ENCODE measurements at places on chromosomes 7 and 10.
A peak's percentile ranks its signal among the peaks of the same experiment; 100 is the strongest.

GRCh38 chr7:38660427-38661099 is 29.4 kb upstream of the AMPH start:
- peak; percentile 78 for DNase-seq

- DNase-seq, result no peak
Measured at GRCh38 chr10:98610836-98611235, 164.1 kb upstream of the HPS1 start.

GRCh38 chr10:7483848-7484247 is 73.0 kb upstream of the SFMBT2 start:
- no peak for DNase-seq

DNA sequence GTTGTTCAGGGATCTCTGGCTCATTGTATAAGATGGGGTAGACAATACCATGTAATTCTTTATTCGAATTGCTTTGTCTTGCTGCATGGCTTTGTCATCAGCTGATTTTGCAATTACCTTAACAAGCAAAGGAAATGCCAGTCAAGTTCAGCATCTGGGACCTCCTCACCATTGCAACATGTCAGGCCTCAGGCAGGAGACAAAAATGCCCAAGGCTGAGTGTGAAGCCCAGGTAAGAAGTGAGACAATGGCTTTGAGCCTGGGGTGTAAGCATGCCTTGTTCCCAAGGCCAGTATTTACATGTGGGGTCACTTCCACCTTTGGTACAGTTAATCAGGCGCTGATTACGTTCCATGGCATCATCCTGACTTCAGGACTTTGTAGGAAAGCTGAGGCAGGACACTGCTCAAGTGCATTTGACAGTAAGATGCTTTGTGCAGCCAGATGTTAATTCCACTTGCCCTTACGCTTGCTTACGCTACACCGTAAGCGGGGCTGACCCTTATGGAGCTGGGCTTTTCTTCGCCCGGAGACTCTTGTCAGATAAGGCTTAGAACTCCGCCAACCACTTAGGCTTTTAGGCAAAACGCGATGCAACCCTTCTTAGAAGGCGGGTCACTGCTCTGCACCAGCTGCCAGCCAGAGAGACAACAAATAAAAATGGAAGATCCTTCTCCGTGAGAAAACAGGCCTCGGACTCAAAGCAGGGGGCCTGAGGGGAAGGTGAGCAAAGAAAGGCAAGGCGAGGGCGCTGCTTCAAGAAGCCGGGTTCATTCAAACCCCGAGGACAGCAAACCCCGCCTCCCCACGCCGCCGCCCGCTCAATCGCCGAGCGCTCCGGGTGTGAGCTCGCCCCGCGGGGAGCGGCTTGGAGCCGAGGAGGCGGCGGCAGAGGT is 1.3 kb upstream of the SP4 start:
- no peak for DNase-seq

GRCh38 chr10:64115908-64116643 is 594.9 kb downstream of the REEP3 start:
- peak; percentile 82 for DNase-seq

DNA sequence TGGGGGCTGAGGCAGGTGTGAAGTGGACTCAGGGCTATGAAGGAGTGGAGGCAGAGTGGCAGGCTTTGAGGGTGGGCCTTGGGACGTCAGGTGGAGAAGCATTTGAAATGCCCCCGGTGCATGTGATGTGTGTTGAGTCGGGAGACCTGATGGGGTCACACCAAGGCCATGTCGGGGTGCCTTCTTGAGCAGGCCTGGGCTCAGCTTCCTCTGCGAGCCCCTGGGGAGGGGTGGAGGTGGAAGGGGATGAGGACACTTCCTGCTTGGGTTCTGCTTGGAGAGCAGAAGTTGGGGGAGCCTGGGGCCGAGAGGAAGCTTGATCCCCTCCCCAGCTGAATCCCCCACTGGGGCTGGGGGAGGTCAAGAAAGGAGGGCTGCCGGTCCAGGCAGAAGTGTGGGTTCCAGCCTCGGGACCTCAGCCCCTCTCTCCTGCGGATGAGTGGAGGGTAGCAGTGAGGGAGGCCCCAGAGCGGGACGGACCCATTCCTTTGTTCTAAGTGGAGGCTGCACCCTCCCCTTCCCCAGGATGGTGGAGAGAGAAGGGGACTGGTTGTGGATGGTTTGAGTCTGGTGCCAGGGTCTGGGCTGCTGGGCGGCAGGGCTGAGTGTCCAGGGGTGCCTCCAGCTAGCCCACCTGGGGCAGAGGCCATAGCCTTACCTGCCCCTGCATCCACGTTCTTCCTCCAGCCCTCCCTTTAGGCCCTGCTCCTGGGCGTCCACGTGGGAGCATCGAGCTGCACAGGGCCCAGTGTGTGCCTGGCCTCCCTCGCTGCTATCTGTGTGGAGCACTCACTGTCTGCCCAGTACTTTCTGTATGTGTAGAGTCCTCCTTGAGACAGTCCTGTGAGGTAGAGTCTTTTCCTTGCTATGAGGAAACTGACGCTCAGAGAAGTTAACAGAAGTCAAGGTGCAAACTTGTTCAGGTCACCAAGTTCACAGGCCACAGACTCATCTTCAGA is 36.7 kb downstream of the PRF1 start:
- no peak for DNase-seq

- DNase-seq, result peak; percentile 95
Measured at GRCh38 chr7:155466814-155467733, 9.1 kb downstream of the EN2 start.

DNA sequence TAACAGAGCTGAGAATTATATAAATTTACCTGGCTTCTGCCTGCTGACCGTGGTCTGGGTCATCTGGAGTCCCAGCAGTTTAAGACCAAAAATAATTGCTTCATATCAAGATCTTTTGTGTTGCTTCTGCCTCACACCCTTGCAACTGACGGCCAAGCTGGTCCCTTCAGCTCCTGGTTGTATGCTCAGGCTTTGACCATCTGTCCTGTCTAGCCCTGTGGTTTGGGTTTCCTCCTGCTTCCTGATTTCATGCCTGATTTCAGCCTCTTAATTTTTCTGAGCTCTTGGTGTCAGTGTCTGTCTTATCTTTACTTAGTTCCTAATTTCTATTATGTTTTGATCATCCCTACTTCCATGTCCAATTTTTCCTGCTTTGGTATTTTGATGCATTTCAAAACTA is 87.9 kb upstream of the PLXDC2 start:
- DNase-seq, result no peak

DNA sequence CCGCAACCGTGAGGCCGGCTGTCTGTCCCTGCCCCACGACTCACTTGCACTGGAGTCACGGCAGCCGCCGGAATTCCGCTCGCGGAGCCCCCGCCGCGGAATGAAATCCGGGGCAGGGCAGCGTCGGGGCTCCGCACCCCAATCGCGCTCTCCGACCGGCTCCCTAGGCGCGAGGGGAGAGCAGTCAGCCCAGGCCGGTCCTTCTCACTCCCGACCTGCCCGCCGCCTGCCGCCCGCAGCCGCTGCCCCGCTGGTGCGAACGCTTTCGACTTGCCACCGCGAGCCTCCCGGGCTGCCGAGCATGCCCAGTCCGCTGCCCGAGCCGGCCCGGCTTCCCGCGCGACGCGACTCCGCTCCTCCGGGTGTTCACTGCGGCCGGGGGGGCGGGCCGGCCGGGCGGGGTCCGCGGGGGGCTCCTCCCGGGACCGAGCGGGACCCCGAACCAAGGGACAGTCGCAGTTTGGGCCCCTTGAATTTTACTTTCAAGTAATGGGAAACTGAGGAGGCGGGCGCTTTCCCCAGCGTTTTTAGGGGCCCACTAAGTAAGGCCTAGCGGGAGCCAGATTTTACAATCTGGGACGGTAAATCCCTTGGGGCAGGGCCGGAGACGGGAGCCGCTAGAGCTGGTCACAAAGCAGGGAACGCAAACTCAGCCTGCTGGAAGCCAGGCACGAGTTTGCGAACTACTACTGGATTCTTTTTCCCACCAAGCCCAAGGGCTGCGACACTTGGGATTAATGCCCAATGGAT is at the start of gene SGMS1:
TSS of gene SGMS1 (minus strand) at position 294 of the 750 bp plus-strand sequence. CDS start 279,842 bp downstream, outside the sequence.
- peak; percentile 92 for DNase-seq

GRCh38 chr7:139661043-139661440 is 116.8 kb downstream of the HIPK2 start:
- DNase-seq, result no peak

DNA sequence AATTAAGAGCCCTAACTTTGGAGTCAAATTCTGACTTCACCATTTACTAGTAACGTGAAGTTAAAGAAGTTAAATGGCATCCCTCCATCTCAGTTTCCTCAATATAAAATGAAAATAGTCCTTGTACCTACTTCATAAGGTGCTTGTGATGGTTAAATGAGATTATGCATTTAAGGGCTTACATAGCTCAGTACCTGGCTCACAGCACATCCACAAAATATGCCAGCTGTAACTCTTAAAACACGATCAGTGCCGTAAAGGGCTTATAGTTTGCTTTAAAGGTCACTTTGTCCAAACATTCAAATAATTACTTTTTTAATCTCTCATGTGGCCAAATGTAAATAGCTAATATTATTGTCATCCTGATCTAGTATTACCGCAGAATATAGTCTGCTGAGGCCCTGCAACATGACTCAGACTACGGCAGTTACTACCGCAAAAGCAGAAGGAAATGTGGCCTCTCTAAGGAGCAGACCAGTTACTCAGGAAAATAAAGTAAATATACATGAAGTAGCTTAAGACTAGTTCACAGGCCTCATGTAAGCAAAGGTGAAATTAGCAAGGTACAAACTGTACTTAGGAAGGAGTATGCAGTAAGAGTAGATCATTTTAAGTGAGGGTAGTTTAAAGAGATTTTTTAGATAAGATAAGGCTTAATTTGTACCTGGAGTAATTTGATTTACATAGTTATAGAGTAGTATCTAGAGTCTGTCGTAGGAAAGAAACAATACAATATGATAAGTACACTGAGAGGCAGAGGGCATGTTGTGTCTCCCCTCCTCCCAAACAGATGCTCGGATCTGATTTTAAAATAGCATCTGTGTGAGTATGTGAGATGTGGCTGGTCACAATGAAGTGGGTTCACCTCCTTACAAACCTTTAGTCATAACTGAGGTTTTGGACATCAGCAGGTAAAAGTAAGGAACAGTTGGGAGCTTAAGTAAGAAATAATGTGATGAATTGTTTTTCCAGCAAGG is 13.1 kb downstream of the CASP2 start:
- no peak for DNase-seq

GRCh38 chr7:128703609-128704241 is 31.6 kb downstream of the GARIN1A start:
- DNase-seq, result no peak

DNA sequence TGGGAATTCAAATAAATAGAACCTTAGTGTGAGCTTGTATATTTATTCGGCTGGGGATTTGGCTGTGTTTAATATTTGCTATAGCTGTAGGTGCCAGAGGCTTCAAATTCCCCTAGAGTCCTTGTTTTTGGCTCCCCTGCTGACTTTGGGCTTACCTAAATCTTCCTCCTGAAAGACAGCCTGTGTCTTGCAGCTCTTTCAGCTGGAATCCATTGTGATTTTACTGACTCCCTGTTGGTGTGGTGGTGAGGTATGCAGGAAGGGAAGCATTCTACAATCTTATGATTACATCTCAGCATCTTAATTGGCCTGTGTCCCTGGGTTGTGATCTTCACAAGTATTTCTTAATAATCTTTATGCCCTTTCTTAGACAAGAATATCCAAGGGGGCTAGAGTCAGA is 25.9 kb downstream of the FOXI2 start:
- peak; percentile 70 for DNase-seq

GRCh38 chr7:22872096-22872807 is 49.6 kb upstream of the TOMM7 start:
- no peak for DNase-seq

DNA sequence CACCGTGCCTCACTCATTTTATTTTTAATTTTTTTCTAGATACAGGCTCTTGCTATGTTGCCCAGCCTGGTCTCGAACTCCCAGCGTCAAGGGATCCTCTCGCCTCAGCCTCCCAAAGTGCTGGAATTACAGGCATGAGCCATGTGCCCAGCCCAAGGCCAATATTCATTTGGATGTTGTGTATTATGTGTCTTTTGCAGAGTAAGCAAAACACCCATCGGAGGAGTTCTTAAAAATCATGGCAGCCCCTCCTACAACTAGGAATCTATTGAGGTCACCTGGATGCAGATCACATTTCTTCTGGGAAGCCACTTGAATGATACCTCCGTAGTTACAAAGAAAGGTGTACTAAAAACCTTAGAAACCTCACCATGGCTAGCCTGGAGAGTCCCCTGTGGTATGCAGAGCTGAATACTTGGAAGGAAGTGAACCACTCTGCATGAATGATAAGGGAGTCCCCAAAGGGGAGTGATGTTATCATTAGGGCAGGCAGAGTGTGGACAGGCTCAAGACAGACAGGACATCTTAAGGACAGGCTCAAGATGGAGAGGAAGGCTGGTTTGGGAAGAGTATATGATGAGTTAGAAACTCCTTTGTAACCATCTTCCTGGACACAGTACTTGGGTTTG is 185.7 kb downstream of the TAX1BP1 start:
- DNase-seq, result no peak

DNA sequence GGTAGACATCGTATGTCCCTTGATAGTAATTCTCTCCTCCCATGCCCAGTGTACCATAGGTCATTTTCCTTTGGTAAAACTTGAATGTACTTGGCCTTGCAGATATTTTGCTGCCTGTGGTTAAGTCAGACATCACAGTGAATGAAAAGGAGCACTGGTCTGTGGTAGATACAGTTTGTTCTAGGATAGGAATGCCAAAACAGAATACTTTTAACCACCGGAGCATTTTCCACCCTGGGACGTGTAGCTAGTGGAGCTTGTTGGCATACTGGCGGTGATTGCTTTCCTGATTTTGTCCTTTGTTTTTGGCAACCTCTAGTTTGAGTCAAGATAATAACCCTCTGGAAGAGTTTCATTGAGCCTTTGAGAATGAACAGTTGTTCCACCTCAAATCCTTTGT is 92.0 kb upstream of the BMPER start:
- DNase-seq, result no peak

- no peak for DNase-seq
Measured at GRCh38 chr10:26805567-26806245, 55.1 kb downstream of the ABI1 start.

DNA sequence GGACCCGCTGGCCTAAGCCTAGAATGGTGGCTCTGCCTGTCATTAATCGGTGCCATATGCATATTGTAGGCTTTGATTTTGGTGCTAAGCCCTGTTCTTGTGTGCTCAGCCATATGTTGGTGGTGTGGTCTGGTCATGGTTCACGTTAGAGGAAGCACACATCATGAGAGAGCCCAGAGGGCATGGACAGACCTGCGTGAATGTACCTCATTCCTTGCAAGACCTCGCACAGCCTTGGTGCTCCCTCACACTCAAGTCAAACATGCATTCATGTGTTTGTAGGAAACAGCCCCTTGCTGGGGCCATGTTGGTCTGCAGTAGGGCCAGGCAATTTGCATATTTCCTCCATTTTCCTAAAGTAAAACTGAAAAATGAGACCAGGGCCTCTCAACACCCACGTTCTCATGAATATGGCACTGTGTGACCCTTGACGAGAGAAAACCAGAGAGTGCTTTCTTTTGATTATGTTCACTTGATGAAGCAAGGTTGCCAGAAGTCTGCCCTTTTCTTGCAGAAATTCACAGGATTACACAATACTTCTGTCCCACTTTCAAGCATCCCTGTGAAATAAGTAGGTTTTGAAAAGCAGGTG is 268.7 kb downstream of the CELF2 start:
- no peak for DNase-seq

All from endodermal cell (in vitro differentiated cells).